ENCODE measurements at places on chromosomes 7 and 10.

DNA sequence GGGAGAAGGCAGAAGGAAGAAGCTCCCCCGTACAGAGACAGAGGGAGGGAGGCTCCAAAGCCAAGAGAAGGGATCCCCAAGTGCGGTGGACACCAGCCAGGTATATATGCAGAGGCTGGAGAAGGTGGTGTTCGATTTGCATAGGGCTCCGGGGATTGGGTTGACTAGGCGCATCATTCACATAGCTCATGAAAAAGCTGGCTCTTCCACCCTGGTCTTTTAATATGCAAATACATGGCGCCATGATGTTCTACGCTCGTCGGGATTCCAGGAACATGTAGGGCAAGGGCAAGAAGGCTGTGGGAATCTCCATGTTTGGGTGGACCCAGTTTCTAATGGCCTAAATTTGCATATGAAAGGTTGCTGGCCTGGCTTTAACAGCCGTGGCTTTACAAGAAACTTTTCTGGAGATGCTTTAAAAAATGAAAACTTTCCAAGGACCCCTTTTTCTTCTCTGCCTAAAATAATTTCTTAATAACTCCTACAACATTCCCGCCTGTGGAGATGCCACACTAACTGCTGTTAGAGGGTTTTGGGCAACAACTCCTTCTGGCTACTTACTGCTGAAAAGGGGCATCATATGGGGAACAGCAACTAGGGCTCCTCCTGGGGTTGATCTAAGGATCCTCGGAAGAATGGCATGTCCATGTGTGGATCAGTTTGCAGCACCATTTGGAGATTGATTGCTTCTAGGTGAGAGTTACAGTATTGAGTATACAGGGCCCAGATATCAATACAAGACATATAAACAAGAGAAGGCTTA, 28.3 kb downstream of the C1GALT1 start:
- no peak for DNase-seq

GRCh38 chr10:29533046-29533445, 101.7 kb downstream of the SVIL start:
- DNase-seq, result no peak

GRCh38 chr7:98594787-98595186, 22.3 kb upstream of the NPTX2 start:
- DNase-seq, result no peak

DNA sequence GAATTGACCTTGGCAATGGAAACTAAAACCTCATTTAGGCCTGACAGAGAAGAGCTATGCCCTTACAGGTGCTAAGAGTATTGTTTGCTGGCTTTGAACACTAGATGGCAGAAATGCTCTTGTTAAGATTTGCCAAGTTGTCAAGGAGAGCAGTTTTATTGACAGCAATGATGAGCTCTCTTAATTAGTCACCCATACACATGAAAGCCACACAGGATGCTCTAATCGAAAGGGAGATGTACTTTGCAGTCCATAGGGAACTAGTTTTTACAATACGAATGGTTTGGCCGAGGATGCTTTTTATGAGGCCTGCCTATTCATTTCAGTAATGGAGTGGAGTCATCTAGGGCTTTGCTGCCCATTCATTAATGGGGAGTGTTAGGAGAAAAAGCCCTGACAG, 45.4 kb upstream of the MBL2 start:
- no peak for DNase-seq

GRCh38 chr7:114922026-114922651, at the start of gene MDFIC:
Gene MDFIC (plus strand): TSS chr7:114922094. CDS start chr7:114923034, 940 bp downstream.
- DNase-seq, result peak; percentile 81

- no peak for DNase-seq
Observed at GRCh38 chr7:120502132-120502531, 229.2 kb downstream of the KCND2 start.

DNA sequence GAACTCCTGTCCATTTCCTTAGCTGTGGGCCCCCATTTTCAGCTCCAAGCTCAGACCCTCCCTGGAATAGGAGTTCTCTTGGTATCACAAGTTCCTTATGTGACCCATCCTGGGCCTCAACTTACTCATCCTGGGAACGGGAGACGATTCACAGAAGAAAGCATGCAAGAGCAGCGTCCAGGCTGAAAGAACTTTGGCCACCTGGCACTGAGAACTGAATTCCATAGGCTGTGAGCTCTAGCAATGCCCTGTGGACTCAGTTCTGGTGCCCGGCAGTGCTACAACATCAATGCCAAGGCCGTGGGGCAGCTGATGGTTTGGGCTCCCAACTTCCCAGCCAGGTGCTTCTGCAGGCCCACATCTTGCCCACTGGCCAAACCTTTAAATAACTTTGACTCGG, 3.9 kb upstream of the CUEDC2 start:
- DNase-seq, result no peak

GRCh38 chr7:8436965-8437364, 3.6 kb downstream of the NXPH1 start:
- peak; percentile 74 for DNase-seq

GRCh38 chr7:32462977-32463376, 27.2 kb downstream of the LSM5 start:
- no peak for DNase-seq

DNA sequence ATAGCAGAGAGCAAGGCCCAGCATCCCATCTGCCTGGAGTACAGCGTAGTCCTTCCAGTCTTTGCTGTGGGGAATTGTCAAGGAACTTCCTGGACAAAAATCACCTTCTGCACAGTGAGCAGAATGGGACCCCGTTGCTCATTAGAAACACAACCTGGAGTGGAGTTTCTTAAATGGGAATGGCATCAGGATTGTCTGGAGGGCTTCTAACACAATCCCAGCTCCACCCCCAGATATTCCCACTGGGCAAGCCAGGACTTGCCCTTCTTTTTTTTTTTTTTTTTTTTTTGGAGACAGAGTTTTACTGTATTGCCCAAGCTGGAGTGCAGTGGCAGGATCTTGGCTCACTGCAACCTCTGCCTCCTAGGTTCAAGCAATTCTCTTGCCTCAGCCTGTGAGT, 356.4 kb downstream of the GALNT17 start:
- DNase-seq, result no peak

DNA sequence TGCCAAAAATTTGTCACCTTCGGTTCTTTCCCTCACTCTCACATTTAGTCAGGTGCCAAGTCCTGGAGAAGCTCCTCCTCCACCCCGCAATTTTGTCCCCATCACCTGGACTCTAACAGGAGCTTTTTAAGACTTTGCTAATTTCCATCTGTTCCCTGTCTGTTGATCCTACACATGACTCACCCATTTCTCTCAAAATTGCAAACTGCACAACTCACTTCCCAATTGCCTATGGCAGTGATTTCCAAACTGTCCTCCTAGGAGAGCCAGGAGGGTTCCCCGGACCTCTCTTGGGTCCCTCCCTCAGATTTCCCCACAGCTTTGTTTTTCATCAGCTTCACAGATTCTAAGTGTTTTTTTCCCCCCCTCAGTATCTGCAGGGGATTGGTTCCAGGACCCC, 120.3 kb downstream of the WNT2 start:
- DNase-seq, result no peak

GRCh38 chr10:92830478-92831389, 17.6 kb upstream of the EXOC6 start:
- peak; percentile 53 for DNase-seq

GRCh38 chr7:155348806-155349205, 51.1 kb downstream of the INSIG1 start:
- no peak for DNase-seq

DNA sequence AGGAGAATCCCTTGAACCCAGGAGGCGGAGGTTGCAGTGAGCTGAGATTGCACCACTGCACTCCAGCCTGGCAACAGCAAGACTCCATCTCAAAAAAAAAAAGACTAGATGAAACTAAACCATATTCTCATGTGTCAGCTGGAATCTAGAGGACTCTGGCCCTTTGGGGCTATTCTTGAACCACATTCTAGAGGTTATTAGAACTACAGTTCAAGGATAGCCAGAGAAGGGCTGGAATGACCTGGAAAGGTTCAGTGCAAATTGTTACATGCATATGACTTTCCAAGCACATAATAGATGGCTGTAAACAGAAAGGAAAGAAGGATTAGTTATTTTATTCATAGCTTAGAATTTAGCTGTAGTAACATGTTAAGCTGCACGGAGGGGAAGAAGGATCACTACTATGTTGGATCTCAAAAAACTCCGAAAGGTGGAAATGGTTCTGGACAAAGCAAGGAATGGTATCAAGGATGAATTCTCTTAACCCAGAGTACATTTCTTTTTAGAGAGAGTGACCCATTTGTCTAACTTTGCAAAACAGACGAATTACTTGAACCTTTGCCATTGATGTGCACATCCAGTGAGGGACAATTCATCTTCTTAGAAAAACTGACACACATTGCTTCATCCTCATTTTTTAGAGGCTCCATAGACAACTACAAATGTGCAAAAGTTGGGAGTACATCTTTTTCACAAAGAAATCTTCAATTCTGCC, 124.0 kb upstream of the SAMD8 start:
- no peak for DNase-seq

DNA sequence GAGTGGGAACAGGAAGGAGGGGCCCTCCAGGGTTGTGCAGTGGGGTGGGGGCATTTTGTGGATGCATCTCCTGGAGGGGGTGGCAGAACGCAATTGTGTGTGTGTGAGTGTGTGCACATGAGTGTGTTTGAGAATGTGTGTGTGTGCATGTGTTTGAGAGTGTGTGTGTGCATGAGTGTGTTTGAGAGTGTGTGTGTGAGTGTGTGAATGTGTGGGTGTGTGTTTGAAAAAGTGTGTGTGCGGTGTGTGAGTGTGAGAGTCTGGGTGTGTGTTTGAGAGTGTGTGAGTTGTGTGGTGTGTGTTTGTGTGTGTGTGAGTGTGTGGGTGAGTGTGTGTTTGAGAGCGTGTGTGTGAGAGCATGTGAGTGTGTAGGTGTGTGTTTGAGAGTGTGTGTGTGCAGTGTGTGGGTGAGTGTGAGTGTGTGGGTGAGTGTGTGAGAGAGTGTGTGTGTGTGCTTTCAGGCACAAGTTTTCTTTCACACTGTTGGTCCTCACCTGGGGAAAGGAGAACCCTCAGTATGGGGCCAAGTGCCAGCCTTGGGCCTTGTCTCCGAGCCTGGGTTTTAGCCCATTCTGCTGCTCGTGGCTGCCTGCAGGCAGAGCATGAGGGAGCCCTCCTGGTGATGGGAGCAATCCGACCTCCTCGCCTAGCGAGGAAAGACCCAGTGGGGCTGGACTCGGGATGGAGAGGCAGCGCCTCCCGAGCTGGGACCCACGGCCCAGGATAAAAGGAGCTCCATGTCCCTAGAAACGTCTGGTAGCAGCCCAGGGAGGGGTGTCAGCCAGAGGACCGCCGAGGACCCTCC, 35.6 kb downstream of the CDH23 start:
- peak; percentile 10 for DNase-seq

DNA sequence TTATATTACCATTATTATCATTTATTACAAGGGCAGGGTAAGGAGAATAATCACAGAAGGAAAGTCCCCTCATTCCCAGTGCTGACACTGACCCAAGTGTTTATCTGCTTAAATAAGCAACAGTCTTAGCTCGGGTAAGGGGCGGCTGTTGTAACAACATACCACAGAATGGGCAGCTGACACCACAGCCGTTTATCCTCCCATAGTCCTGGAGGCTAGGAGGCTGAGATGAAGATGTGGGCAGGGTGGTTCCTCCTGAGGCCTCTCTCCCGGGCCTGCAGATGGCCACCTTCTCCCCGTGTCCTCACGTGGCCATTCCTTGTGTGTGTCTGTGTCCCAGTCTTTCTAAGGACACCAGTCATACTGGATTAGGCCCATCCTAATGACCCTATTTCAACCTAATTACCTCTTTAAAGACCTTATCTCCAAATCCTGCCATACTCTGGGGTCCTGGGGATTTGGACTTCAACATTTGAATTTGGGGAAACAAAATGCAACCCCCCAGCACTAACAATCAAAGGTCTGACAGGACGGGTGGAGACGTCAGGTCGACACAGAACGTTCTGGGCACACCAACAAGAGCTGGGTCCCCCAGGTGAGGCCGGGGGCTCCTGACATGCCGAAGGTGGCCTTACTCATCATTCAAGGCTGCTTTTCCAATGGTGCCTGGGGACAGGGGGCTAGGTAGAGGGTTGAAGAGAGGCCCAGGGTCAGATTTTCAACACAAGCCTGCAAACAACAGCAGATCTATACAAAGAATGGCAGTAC, 93.5 kb downstream of the TNS3 start:
- DNase-seq, result no peak

DNA sequence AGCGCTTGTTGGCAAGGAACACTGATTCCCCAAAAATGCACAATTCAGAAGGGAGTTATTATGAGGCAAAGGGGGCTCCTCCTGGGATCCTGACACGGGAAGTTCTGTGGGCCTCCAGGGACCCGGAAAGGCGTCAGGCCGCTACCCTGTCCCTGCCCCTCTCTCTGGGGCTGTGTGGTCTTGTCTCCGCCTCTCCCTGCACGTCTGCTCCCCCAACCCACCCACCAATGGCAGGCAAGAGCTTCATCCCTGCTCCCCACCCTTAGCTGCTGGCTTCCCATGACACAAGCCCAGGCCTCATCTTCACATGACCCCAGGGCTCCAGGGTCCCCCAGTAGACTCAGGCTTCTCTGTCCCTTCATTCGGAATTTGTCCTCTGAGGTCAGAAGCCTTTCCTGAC, 31.0 kb upstream of the ADRB1 start:
- no peak for DNase-seq

- DNase-seq, result no peak
Observed at GRCh38 chr7:157012113-157012547, 1.7 kb upstream of the MNX1 start.

DNA sequence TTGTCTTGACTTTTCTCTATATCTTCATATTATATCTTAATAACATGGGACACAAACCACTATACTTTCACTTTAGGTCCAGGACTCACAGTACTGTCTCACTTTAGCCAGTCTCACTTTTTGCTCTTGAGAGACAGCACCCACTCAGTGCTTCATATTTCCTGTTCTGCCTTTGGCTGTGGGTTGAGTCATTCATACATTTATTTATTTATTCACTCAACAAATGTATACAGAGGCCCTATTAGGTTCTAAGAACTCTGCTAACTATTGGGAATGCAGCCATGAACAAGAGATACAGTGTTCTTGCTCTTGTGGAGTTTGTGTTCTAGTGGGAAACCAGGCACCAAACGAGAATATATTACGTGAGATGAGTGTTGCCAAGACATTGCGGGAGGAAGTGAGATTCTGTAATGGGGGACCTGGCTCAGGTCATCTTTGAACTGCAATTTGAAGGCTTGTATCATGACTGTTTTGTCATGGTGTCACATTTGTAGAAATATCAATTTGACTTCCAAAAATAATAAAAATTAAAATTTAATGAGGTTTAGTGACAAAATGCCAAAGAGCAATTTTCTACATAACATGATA, 190.1 kb downstream of the SDHAF3 start:
- DNase-seq, result no peak

DNA sequence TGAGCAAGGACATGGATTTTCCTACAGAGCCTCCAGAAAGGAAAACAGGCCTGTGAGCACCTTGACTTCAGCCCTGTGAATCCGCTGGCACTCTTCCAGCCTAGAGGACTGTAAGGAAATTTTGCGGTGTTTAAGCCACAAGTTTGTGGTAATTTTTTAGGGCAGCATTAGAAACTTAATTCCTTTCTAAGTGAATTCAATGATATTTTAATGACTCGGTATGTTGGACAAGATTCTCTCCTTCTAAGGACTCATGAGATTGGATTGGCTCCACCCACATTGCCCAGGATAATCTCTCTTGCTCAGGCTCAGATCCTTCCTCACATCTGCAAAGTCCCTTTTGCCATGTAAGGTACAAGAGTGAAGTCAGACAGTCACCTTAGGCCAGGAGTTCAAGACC, 4.5 kb downstream of the LYZL2 start:
- no peak for DNase-seq

GRCh38 chr7:129617178-129617577, 5.7 kb downstream of the NRF1 start:
- DNase-seq, result no peak

- DNase-seq, result no peak
Observed at GRCh38 chr10:130201043-130201380, 64.8 kb downstream of the GLRX3 start.

- no peak for DNase-seq
Observed at GRCh38 chr10:86851328-86852207, 95.1 kb downstream of the BMPR1A start.
